GM04504 (cell line): ENCODE measurements at places on chromosomes 2 and 18.
A peak's percentile ranks its signal among the peaks of the same experiment; 100 is the strongest.

DNA sequence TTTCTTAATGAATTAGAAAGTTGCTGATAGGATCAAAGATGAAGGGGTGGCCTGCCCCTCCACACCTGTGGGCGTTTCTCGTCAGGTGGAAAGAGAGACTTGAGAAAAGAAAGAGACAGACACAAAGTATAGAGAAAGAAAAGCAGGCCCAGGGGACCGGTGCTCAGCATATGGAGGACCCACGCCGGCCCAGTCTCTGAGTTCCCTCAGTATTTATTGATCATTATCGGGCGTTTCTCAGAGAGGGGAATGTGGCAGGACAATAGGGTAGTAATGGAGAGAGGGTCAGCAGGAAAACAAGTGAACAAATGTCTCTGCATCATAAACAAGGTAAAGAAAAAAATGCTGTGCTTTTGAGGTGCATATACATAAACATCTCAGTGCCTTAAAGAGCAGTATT, 144.3 kb downstream of the CCDC102B start:
- no peak for DNase-seq

GRCh38 chr18:12245793-12246135, 8.4 kb upstream of the CIDEA start:
- DNase-seq = no peak

DNA sequence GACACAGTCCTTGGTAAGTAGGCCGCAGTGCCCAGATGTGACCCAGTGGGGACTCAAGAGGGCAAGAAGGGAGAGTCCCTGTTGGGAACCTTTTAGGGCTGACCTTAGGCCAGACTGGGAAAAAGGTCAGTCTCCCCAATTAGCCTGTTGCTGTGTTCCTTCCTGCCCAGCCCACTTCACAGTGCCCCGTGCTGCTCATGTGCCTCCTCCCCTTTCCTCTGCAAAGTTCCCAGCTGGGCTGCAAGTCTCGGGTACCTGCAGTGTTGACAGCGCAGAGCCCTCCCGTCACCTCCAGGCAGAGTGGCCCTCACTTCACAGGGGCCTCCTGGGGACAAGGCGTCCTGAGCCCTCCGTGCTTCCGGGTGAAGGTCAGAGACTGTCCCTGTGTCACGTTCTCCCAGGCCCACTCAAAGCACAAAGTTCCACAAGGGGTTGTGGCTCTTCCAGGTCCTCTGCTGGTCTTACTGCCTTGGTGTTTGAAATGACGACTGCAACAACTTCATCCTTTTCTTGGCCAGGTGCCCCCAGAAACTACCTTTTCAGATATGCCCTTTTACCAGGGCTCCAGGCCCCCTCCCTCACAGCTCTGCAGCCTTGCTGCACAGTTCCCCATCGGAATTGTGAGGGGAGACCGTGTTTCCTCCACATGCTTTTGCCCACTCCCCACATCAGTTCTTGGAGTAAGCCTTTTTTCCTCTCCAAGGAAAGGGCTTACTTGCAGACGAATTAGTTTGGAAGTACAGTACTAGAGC, 225.8 kb downstream of the ALPK2 start:
- DNase-seq = no peak

DNA sequence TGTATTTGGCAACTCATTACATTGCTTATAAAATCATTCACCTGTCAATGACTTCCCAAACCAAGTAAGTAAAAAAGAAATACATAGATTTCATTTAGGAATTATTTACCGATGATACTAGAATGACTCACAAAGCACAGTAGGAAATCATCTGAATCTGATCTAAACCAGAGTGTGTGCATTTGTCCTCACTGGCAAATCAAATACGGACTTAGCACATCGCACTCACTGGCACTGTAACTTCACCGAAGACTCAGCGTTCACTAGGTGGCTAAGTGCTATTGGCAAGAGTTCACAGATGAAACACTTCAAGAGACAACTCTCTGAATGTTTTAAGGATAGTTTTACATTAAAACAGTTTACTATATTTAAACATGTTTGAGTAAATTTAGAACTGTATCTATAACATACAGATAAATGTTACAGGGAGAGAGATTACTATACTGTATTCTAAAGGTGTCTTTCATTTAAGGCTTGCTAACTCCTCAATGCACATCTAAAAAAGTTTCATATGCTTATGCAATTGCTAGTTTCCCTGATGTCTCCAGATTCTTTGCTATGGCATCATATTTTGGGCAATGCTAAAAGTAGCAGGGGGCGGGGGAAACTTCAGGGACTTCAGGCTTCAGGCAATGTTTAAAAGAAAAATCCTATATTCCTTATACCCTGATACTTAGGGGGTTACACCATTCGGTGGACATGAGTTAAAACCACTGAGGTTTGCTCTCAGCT, 48.8 kb downstream of the STK39 start:
- no peak for DNase-seq

GRCh38 chr2:234203135-234203984, 152.9 kb downstream of the SPP2 start:
- DNase-seq = peak; percentile 79

GRCh38 chr18:61398961-61399705, 65.9 kb downstream of the CDH20 start:
- DNase-seq = peak; percentile 33

DNA sequence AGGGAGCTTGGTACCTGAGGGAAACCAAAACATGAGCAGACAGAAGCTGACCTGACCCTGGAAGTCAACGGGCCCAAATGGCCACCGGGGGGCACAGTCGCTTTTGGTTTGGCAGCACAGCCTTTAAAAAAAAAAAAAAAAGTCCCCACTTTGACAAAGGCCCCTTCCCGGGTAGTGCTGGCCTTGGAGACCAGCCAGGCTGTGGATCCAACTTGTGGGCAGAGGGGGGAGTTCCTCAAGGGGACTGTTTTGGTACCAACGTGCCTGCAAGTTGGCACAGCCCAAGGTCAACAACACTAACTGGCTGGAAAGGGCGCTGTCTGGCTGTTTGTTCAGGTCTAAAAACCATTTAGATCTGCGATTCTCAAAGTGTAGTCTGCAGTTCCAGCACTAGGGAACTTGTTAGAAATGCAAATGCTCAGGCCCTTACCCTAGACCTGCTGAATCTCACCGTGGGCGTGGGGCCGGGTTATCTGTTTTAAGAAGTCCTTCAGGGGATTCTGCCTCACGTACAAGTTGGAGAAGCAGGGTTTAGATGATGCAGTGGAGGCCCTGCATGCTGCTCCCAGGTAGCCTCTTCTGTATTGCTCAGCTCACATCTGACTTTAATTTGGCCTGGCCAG, 83.0 kb downstream of the LPIN1 start:
- no peak for DNase-seq

DNA sequence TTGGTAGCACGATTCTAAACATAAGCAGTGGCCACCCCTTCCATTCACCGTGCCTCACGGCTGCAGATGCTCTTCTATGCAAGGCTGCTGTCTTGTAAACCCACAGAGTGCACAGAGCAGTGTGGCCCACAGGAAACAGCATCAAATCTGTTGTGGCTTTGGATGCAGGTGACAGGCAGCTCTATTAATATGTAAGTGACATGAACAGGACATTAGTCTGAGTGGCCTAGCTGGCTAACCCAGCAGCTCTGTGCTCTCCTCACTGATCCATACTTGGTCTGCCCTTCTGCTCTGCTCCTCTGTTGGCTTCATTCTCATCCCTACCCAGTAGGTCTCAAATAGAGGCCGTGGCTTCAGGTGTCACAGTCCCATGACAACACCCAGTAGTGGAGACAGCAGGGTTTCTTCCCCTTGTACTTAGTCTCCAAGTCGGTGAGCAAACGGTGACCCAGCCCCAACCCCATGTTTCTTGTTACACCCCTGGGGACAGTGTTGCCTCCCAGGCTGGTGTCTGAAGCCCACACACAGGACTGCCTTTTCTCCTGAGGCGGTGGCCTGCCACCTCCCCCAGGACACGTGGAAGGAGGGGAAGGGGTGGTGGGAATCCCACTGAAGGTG, 5.8 kb downstream of the SH3RF3 start:
- DNase-seq = no peak

DNA sequence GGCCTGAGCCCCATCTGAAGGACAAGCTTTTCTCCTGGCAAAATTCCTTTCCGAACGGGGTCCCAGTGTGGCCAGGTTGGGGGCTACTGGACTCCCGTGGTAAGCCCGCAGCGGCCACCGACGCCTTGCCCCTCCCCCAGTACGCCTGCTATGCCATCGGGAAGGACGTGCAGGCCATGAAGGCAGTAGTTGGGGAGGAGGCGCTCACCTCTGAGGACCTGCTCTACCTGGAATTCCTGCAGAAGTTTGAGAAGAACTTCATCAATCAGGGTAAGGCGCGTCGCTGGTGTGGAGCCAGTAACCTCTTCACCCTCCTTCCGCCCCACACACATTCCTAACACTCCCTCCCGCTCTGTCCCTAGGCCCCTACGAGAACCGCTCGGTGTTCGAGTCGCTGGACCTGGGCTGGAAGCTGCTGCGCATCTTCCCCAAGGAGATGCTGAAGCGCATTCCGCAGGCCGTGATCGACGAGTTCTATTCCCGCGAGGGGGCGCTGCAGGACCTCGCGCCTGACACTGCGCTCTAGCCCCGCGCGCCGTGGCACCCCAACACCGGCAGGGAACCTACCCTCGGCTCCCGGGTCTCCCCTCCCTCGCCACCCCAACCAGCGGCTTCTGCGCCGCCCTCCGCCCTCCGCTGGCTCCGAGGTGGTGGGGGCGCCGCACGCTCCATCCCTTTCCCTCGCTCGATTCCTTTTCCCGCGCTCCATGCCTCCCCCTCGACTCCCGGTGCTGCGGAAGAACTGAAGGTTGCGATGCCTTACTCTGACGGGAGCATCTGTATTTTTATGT, 13.6 kb upstream of the ANKRD53 start:
- no peak for DNase-seq

DNA sequence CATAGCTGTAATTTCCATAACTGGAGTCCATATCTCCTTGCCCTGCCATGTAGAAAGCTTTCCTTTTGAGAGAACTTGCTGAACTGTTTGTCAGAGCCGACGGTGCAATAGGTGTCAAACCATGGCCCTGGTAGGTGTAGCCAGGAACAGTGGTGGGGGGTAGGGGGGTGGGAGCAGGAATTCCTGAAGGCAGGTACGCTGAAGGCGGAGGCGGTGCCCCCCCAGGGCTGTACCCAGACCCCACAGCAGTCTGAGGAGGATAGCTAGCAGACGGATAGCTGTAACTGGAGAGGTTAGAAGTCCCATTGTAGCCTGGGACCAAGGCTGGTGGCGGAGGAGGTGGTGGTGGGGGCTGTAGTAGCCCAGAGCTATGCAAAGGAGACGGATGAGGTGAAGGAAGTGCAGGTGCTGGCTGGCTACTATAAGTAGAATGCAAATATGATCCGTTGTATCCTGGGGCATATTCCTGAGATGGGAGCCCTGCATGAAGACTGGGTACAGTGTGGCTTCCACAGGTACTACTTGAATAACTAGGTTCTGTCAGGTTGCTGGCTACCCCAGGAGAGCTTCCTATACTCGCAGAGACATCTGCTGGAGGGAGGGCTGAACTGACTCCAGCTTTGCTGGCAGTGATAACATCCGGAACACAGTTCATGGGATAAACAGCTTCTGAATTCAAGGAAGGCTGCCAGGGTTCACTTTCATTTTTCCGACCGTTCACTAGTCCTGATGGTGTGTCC, 124.8 kb downstream of the FIGN start:
- no peak for DNase-seq

DNA sequence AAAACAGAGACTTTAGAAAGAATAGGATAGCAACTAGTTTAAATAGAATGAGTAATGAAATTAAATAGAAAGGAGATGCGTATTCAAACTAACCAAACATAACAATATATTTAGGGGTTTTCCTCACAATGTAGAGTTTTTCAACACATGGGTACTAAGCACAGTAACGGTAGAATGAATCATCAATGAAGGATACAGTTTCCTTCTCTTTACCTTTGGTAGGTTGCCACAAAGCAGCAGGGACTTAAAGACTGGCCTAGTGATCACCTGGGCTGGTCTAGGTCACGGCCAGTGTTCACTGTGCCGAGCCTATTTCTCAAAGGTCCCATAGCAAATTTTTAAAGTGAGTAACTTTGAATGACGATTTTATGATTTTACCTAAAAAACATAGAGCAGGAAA, 311.7 kb downstream of the XIRP2 start:
- no peak for DNase-seq

GRCh38 chr2:51710222-51710621, 678.3 kb upstream of the NRXN1 start:
- DNase-seq = no peak

- no peak for DNase-seq
These were observed 209.4 kb upstream of the SP5 start for GRCh38 chr2:170505631-170506275.

- no peak for DNase-seq
These were observed 195.6 kb upstream of the POU3F3 start for GRCh38 chr2:104658144-104658835.

- DNase-seq = no peak
These were observed 85.0 kb downstream of the USP40 start for GRCh38 chr2:233481368-233482142.

GRCh38 chr18:77069931-77070330, 62.7 kb downstream of the MBP start:
- DNase-seq = no peak

DNA sequence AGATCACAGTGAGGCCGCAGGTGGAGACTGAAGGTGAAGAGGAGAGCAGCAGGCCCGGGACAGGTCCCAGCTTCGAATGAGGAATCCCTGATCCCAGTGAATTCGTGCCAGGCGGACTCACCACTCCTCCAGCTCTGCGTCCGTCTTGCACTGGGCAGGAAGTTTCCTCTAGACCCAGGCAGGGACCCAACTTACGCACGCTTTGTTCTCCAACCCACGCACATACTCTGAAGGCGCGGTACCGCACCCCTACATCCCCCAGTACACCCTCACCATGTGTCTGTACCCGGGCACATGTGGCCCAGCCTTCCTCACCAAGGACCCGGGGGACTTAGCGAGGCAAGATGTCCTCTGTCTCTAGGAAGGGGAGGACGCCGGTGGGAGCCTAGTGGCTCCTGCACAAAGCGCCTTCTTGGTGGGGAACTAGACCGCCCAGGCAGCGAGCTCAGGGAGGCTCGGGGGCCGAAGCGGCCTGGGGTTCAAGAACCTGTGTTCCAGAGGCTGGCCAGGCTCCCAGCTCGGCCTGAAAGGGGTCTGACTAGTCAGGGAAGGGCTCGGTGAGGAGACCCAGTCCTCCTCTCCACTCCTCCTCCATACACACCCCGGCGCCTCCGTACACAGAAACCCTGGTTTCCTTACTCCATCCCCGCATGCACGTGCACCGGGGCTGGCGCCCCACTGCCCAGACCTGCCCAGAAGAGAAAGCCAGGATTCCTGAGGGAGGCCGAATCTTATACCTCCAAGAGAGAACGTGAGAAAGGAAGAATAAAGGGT, 38.3 kb upstream of the ATP6V1B1 start:
- no peak for DNase-seq

- DNase-seq = no peak
These were observed 83.7 kb downstream of the FMNL2 start for GRCh38 chr2:152418688-152419087.

DNA sequence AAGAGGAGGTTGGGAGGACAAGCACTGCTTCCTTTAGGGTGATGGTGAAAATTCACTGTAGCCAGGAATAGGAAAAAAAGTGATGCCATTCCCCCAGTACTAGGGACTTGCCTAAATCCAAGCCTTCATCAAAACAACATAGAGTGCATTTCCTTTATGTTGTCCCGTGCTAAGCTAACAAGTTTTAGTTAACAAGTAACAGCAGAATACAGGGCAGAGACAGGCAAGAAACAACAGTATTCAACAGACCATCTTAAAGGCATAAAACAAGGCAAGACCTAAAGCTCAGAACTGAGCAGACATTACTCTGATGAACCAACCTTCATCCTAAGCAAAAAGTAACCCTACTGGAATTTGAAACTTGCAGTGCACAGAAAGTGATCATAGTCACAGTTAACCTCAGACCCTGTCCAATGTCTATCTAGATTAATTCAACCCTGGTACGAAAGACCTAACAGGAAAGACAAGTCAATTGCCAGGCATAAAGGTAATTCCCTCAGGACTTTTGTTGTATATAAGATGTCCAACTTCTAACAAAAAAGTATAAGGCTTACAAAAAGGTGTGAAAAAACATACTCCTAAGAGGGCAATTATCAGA, 34.4 kb upstream of the GALNT1 start:
- DNase-seq = no peak
